Large intestine (tissue), 12 donors: ENCODE measurements at places on chromosomes 3 and 15.

DNA sequence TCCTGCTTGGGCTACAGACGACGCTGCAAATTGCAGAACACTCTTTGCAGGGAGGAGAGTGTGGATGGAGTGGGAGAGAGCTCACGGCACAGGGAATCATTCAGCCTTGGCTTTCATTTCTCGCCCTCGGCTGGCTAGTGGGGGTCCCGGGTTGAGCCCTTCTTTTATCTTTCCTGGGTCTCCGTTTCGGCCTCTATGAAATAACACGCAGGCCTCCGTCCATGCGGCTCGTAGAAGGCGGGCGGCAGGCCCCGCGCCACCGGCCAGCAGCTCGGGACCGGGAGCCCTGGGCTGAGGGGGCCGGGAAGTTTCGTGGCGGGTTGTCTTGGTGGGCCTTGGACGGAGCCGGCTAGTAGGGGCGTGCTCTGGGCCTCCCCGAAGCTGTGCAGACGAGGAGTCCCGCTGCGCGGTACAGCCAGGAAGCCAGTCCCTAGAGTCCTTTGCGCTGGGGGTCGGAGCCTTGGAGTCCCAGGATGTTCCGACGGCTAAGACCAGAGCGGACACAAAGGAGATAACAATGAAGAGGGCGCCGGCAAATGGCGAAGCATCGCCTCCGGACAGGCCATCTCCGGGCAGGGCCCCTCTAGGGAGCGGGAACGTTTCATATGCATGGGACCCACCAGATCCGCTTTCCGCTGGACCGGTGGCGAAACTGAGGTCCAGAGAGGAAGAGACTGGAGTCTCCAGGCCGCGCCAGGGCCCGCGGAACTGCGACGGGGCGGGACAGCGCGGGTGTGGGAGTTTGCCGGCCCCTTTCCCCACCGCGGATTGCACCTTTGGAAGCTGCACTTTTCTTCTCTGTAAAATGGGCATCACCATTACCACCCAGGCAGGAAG lies 4.3 kb downstream of the RNU6-1 start:
- peak; percentile 47 for DNase-seq

GRCh38 chr15:83592370-83593040 lies 61.4 kb upstream of the ADAMTSL3 start:
- DNase-seq, result no peak

DNA sequence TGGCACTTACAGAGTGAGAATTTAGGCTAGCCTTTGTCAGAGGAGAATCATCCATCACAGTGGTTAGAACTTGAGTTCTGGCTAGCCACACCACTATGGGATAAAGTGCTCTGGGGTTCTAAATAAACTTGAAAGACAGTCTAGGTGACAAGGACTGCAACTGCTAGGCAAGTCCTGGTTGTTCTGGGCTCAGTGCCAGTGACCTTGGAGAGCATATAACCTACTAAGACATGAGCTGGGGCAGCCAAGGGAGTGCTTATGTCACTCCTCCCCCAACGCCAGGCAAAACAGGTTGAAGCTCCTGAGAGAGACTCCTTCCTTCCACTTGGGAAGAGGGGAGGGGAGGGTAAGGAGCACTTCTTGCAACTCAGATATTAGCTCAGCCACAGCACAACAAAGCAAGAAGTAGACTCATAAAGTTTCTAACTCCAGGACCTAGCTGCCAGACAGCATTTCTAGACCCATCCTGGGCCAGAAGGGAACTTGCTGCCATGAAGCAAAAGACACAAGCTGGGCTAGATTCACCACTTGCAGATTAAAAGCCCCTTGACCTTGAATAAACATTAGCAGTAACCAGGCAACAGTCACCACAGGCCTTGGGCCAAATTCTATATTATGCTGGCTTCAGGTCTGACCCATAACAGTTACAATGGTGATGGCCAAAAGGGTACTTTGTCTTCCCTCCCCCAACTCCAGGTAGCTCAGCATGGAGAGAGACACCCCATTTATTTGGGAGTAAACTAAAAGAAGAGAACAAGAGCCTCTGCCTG lies 963.7 kb downstream of the PLOD2 start:
- DNase-seq, result no peak

DNA sequence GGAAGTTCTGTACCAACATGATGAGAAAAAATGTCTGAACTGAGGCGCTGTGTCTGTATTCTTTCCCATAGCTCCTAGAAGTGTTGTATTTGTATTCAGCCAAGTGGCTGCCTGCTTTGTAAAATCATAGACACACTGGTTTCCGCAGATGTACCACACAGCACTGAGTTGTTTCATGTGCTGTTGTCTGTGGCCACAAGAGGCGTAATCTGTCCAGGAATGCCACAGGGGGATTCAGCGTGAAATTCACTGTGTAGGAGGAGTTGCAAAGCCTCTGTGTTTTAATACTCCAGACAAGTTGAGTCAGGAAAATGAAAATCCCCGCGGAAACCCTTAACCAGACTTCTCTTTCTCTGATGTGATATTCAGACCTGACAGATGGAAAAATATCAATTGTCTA lies 462.2 kb downstream of the NSUN3 start:
- DNase-seq, result no peak

DNA sequence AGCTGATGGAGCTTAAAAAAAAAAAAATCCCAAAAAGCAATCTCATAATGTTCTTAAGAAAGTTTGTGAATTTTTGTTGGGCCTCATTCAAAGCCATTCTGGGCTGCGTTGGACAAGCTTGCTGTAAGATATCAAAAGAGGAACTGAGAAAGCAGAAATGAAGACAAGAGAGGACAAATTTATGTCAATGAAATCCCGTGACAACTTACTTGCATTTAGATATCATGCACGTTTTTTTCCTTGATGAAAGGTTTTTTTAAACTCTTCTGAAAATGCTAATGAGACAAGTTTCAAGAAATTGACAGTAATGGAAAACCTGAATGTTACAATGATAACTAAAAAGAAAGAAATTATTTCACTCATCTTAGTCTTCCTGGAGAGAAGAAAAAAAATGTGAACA lies 662.9 kb downstream of the SQOR start:
- DNase-seq, result no peak

DNA sequence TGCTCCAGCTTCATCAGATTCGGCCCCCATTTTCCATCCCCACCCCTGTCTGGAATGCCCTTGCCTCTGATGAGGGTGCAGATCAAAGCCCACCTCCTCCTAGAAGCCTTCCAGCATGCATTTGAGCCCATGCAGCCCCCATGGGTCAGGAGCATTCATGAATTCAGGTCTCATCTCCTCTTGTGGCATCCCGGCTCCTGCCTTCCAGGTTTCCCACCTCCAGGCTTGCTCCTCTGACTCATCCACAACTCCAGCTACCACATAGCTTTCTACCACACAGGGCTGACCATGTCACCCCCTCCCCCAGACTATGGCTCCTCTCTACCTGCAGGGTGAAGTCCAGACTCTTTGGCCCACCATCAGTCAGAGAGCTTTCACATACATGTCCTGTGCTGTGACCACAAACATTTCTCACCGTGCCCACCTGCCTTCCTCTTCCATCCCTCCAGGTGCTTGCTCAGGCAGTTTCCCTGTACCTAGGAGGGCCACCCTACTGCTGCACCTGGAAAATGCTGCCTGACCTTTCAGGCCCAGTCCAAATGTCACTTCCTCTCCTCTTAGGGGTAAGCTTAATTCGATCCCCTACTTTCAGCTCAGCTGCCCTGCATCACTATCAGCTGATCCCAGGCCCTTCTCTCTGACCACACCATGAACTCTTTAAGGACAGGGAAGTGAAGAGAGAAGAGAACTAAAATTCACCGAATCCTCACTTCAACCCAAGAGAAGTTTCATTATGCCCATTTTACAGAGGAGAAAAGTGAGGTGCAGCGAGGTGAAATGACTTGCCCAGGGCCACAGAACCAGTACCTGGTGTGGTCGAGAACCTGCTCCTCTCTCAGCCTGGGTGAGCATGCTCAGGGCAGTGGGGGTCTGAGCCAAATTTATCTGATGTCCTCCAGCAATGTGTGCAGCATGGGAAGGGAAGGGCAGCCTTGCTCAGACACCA lies 13.7 kb upstream of the FGD5 start:
- no peak for DNase-seq

- DNase-seq, result no peak
Observed at GRCh38 chr3:112002096-112002971, 3.6 kb downstream of the TAGLN3 start.

GRCh38 chr15:25019434-25019833 lies 64.6 kb downstream of the SNRPN start:
- DNase-seq, result no peak

DNA sequence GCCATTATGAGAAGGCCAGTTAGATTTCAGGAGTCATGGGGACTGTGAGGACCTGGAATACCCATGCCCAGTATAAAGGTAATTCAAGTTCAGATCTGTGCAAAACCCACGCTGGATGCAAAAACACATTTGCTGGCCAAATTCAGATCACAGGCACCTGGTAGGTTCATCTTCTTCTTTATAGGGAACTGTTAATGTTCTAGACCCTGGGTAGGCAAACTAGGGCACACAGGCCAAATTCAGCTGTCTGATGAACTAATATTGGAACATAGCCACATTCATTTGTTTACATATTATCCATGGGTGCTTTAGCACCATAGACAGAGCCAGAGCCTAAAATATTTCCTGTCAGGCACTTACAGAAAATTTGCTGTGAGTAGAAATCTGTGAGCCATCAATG lies 241.4 kb downstream of the PTPRG start:
- no peak for DNase-seq

- no peak for DNase-seq
Observed at GRCh38 chr3:29555590-29555989, 274.7 kb downstream of the RBMS3 start.

GRCh38 chr3:154889227-154889634 lies 190.9 kb upstream of the MME start:
- DNase-seq, result no peak

GRCh38 chr3:107361633-107362032 lies 15.6 kb upstream of the CCDC54 start:
- DNase-seq, result no peak

DNA sequence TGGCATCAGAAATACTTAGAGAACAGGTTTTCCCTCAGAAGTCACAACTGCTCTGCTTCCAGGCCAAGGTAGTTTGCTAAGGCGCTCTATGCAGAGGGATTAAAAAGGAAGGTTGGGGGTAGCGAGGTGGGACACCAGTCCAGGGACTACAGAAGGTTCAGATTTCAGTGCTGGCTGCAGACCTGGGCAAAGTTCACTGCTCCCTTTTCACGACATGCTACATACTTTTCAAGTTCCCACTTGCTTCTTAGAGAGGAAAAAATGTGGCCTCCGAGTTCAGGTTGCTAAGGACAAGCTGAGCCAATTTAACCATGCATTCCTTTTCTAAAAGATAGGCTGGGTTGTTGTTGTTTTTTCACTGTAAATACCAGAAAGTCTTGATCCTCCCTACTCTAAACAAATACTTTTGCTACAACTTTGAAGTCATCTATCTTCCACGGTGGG lies 158.6 kb upstream of the NR2F2 start:
- peak; percentile 70 for DNase-seq

GRCh38 chr3:189590223-189590622 lies 41.0 kb upstream of the TP63 start:
- no peak for DNase-seq

GRCh38 chr3:19202303-19202702 lies 54.0 kb downstream of the KCNH8 start:
- DNase-seq, result no peak

- DNase-seq, result no peak
Observed at GRCh38 chr3:159620281-159620680, 368.4 kb upstream of the IL12A start.

- DNase-seq, result no peak
Observed at GRCh38 chr3:112738366-112738765, 97.4 kb upstream of the CCDC80 start.

DNA sequence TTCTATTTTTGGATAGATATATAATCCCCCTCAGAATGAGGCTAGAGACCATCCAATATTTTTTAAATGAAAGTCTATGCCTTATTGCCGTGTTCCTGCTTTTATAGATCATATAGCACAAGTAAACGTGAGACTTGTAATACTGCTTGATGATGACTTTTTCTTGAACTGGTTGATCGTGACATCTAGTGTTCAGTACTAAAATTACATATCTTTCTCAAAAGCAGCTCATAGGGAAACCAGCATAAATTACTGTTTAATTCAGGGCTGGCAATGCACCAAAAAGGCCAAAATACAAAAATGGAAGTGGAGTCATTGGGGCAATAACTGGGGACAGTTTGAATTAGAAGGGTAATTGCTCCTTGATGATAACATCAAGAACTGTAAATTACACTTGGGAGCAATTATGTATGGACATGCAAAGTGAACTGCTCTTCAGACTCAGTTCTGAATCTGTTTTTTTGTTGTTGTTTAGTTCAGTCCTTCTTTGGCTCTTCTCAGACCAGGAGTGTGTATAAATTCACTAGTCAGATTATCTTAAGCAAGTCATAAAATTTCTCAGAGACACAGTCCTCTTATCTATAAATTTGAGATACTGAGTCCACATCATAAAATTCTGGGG lies 325.3 kb downstream of the THSD4 start:
- no peak for DNase-seq

- no peak for DNase-seq
Observed at GRCh38 chr3:126816298-126816697, 112.3 kb downstream of the CHCHD6 start.

GRCh38 chr3:60269377-60269776 lies 981.9 kb downstream of the FHIT start:
- no peak for DNase-seq

- DNase-seq, result no peak
Observed at GRCh38 chr3:6449099-6449498, 411.8 kb upstream of the GRM7 start.

- no peak for DNase-seq
Observed at GRCh38 chr15:29143909-29144635, 125.5 kb downstream of the NSMCE3 start.

- no peak for DNase-seq
Observed at GRCh38 chr15:94032571-94032970, 198.8 kb upstream of the MCTP2 start.

GRCh38 chr3:73409138-73409763 lies 215.5 kb downstream of the PDZRN3 start:
- DNase-seq, result no peak

DNA sequence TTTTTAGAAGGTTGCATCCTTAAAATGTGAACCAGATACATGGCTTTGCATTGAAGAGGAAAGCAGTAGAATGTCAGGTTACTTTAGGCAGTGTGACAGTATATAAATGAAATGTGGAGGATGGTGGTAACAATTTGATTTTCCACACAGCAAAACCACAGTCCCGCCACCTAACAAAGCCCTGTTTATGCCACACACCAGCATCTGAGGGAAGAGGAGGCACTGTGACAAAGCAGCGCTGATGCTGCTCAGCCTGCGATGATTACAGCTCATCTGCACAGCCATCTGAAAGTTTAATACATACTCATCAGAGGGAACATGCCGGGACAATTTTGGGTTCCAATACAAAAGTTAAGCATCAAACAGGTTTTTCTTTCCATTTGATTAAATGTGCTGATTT lies 8.9 kb downstream of the RNF7 start:
- DNase-seq, result no peak

DNA sequence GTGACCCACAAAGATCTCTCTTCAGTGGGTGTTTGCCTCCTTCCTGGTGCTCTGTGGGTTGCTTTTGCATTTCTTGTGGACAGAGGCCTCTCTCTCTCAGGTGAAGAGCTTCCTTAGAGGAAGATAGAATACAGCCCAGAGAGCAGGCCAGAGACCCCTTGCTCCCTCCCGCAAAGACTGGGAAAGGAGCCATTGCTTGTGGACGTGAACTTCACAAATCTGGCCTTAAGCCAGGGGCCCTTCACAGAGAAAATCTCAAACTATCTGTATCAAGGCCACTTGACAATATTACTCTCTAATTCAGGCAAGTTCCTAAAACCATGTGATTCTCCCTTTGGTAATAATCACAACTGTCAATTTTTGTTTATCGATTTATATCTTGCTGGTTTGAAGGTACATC lies 30.4 kb upstream of the CLK3 start:
- DNase-seq, result no peak
